ENCODE measurements at places on chromosomes 6 and 20.

- no peak for DNase-seq
Measured at GRCh38 chr6:39391182-39391581, 68.7 kb upstream of the KCNK16 start.

DNA sequence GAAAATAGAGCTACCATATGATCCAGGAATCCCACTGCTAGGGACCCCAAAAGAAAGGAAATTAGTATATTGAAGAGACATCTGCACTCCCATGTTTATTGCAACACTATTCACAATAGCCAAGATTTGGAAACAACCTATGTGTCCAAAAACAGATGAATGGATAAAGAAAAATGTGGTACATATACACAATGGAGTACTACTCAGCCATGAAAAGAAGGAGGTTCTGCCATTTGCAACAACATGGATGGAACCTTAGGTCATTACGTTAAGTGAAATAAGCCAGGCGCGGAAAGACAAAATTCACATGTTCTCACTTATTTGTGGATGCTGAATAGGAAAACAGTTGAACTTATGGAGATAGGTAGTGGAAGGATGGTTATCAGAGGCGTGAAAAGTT, 137.3 kb downstream of the ADAT2 start:
- DNase-seq: no peak

DNA sequence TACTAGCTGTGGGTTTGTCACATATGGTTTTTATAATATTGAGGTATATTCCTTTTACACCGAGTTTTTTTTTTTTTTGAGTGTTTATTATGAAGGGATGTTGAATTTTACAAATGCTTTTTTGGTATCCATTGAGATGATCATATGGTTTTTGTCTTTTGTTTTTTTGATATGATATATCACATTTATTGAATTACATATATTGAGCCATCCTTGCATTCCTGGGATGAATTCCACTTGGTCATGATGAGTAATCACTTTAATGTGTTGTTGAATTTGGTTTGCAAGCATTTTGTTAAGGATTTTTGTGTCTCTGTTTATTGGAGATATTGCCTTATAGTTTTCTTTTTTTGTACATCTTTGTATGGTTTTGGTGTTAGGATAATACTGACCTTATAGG, 3.3 kb upstream of the ZNF337 start:
- DNase-seq: no peak

- no peak for DNase-seq
Measured at GRCh38 chr6:46325561-46326530, 155.1 kb upstream of the ENPP5 start.

DNA sequence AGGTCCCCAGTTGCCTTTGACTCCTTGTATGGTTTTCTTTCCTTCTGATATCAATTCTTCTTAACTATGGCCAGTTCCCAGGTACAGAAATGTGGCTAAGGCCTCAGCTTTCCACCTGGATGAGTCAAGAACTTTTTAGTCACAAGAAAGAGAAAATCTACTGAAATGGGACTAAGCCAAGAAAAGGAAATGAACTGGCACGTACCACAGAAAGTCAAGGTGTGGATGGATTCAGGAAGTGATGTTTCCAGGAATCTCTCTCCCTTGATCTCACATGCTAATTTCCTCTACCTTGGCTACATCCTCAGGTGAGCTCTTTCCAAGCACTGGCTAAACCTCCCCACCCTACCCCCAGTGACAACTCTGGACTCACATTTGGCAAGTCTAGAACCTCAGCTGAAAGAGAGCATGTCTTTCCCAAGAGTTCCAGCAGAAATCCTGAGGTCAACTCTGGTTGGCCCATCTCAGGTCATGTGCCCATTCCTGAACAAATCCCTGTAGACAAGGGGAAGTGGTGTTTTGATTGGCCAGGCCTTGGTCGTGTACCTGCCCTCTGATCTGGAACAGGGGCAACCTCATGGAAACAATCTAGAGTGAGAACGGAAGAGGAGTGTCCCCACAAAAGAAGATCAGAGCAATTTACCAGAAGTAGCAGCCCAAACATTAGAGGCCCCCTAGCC, 205.3 kb downstream of the NFATC2 start:
- DNase-seq: no peak

- no peak for DNase-seq
Measured at GRCh38 chr6:157841211-157841840, 18.3 kb downstream of the SNX9 start.

GRCh38 chr6:34144581-34145160, 1.2 kb downstream of the GRM4 start:
- no peak for DNase-seq

DNA sequence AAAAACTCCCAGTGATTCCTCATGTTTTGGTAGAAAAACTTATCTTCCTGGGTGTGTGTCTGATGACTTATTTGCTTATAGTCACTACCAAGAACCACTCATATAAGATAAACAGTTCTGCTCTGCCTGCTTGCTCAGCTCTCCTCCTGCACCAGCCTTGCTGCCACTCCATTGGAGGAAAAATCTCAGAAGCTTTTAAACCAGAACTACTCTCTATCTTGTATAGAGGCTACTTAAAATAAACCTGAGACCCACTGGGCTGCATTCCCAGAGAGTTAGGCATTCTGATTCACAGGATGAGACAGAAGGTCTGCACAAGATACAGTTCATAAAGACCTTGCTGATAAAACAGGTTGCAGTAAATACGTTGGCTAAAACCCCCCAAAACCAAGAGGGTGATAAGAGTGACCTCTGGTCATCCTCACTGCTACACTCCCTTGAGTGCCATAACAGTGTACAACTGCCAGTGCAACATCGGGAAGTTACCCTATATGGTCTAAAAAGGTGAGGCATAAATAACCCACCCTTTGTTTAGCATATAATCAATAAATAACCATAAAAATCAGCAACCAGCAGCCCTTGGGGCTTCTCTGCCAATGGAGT, 728.3 kb downstream of the EPHA7 start:
- DNase-seq: no peak

GRCh38 chr6:34301408-34301807, 52.6 kb upstream of the SMIM29 start:
- no peak for DNase-seq

- DNase-seq: no peak
Measured at GRCh38 chr6:74755778-74756177, 450.1 kb downstream of the COL12A1 start.

- DNase-seq: no peak
Measured at GRCh38 chr6:112214739-112215269, 39.6 kb downstream of the LAMA4 start.

DNA sequence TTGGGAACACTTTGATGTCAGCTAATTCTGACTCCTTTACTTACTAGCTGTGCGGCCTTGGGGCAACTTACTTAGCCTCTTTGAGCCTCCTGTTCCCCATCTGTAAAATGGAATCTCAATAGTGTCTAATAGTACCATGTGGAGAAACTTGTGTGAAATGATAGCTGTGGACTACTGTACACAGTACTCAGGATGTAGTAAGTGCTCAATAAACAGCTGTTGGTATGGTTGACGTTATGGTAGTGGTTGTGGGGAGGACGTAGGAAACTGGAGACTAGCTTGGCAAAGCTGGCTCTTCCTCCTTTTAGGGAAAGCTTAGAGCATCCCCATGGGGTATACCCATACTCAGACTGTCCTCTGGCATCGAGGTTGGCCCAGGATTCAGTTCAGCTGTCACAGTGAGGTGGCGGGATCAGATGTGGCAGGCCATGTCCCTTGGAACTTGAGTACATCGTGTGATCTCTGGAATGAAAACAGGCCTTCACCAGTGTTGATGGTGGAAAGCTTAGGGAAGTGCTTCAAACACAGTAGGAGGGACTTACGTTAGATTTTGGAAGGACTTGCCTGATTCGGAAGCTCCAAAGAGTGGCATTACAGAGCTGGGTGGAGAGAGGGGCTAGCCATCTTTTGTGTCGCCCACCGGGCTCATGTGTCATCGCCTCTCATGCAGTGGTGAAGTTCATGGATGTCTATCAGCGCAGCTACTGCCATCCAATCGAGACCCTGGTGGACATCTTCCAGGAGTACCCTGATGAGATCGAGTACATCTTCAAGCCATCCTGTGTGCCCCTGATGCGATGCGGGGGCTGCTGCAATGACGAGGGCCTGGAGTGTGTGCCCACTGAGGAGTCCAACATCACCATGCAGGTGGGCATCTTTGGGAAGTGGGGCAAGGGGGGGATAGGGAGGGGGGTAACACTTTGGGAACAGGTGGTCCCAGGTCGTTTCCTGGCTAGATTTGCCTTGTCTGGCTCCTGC, 7.1 kb downstream of the VEGFA start:
- no peak for DNase-seq

GRCh38 chr20:60762386-60762785, 489.7 kb upstream of the CDH4 start:
- no peak for DNase-seq

GRCh38 chr6:163983679-163984078, 569.2 kb downstream of the QKI start:
- DNase-seq: no peak

DNA sequence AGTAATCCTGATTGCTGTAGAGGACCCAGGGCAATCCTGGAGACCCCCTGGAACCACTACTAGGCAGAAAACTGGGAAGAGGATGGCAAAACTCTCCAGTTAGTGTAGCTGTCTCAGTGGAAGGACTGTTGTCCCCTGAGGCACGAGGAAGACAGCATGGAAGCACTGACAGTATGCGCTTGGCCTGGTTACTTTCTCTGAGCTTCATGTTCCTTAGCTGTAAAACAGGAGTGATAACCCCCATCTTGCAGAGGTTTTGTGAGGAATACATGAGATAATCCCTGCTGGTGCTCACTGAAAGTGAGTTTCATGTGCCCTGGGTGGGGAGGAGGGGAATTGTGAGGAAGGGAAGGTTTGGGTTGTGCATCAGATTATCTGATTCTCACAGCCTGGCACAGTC, 3.2 kb downstream of the NT5E start:
- no peak for DNase-seq

DNA sequence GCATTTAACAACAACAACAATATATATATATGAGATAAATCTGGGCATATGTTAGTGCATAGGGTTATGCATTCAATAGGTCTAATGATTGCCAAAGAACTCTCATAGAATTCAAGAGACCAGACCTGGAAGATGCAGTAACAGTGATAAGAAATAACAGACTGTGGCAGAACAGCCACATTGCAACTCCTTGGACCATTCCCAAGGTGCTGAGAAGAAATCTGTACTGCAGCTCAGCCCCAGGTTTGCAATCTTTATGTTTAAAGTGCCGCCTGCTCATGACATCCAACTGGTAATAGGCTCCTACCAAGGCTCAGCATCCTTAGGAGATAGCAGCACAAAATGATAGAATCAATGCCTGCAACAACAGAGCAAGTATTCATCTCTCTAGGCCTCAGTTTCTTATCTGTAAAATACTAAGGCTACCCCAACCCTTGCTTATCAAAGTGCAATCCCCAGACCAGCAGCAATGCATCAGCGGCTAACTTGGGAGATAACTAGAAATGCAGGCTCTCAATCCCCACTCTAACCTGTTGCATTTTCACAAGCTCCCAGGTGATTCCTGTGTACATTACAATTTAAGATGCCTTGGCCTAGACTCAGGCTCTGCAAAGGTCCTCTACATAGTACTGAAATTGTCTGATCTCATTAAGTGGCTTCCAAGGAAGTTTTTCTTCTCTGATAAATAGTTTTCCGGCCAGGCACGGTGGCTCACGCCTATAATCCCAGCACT, 30.6 kb upstream of the PIM1 start:
- DNase-seq: no peak

DNA sequence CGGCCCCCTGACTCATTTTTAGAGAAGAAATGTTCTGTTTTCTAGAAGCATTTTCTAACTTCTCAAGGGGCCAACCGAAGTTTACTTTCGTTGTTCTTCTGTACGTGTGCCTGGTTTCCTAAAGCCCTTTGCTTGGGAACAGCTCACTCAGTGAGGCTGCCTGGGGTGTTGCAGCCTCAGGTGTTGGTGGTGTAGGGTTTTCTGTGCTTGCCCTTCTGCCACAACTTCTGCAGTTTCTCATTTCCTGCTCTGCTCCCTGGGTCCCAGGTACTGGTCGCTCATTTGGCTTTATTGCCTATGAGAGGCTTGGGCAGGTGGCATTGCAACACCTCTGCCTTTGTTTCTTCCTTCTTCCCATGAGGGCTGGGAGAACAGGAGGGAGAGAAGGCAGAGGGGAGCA, 278.3 kb downstream of the SOX4 start:
- no peak for DNase-seq

- DNase-seq: no peak
Measured at GRCh38 chr20:57000441-57000968, 265.9 kb downstream of the BMP7 start.

DNA sequence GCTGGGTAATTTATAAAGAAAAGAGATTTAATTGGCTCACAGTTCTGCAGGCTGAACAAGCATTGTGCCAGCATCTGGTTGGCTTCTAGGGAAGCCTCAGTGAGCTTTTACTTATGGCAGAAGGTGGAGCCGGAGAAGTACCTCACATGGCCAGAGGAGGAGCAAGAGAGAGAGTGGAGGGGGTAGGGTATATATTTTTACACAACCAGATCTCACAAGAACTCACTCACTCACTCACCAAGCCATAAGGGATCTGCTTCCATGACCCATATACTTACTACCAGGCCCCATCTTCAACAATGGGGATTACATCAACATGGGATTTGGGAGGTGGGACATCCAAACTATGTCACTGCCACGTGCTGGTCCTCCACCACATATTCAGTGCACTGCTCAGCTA, 152.6 kb upstream of the PRND start:
- no peak for DNase-seq

- no peak for DNase-seq
Measured at GRCh38 chr6:14720411-14721102, 525.3 kb upstream of the JARID2 start.

GRCh38 chr6:21187485-21187884, 406.1 kb upstream of the SOX4 start:
- DNase-seq: no peak

DNA sequence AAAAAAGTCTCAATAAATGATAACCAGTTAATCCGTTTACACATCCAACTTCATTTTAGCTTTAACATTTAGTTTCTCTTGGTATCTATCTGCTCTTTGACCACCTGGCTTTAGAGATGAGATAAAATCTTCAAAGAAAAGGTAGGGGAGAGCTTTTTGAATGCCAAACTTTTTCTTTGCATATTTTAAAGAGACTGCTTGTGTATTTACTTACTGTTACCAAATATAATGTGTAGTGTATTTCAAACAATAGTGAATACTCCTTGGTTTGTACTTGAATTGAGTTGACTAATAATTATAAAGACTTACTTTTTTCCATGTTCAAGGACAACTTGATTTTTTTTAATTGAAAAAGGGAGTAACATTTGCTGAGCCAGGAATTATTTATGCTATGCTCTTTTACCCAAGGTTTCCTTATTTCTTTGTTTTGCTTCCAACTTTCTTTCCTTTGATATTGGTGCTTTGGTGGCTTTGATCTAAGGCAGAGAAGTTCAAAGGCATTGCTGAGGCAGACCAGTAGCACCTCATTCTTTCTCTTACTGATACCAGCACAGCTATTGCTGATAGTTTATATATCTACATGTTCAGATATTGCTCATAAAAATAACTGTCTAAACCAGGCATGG, 7.8 kb downstream of the CCDC170 start:
- DNase-seq: no peak
